IMR-90 (cell line): ENCODE measurements at places on chromosomes 3 and 15.
A peak's percentile ranks its signal among the peaks of the same experiment; 100 is the strongest.

DNA sequence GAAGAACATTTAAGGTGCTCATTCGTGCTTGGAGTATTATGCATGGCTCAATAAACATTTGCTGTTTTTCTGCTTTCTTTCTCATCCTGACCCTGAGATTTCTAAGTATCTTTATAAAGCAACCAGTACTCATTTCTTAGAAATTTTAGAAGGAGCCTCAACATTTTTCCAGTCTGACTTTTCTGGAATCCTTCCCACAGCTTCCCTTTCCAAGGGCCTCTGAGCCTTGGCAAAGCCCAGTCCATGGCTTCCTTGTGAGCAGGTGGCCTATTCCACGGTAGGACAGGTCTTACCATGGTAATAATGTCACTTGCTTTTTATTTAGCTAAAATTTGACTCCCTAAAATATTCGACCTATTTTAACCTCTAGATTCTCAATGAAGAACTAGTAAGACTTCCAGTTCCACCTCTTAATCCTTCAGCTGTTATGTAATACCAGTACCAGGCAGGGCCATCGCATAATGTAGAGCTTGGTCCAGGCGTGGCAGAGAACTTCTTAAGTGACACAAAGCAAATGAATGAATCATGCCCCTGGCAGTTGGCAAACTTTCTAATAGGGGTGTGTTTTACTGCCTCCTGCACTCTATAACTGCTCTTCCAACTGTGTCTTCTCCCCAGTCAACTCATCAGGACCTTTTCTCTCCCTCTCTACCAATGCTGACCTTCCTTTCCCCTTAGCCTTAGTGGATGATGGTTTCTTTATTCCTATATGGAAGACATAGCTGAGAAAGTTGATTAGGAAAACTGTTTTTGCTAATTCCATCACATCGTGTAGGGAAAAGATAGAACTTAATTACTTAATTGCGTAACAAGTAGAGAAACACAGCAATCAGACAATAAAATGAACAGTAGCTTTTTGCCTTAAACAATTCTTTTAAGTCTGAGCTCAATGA is 894 bp upstream of the TM4SF4 start:
- peak; percentile 85 for DNase-seq

DNA sequence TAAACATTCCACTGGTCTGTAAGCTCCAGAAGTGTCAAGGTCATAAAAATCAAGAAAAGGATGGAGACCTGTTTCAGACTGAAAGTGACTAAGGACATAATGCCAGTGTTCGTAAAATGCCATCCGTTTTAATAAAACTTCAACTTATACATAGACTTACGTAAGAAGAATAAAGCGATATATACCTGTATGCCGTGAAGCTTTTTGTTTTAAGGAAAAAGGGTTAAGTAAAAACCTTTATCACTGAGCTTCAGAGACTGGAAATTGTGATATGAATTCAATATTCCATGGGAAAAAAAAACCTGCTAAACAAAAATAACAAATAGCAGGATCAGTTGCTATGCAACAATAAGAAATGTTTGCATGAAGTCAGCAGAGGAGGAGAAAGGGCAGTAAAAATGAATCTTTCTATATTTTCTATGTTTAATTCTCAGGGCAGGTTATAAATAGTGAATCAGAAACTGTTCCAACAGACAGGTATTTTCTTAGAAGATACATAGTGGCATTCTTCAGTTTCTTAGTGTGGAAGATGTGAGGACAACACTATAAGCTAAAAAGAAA is 42.5 kb downstream of the CHSY1 start:
- DNase-seq, result no peak

- DNase-seq, result no peak
These were observed 85.4 kb downstream of the SLC6A11 start for GRCh38 chr3:10901296-10901945.

DNA sequence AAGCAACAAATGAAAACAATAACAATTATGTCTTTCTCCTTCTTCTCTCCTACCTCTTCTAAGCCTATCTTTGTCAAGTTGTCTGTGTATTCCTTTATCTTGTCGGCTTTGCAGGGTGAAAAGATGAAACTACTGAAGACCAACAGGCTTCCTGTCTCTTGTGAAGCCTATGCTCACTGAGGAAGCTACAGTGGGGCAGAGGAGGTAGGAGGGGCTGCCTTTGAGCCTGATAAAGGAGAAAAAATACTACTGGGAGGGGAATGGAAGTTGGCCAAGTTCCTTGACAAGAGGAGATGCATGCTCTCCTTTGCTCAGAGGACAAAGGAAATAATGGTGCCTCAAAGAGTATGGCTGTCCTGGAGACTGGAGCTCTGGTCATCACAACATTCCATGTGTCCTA is 92.0 kb downstream of the IGSF11 start:
- DNase-seq, result no peak

GRCh38 chr3:110680450-110680849 is 391.2 kb upstream of the NECTIN3 start:
- peak; percentile 64 for DNase-seq

GRCh38 chr15:48177383-48177765 is 721 bp downstream of the MYEF2 start:
- DNase-seq, result peak; percentile 62

DNA sequence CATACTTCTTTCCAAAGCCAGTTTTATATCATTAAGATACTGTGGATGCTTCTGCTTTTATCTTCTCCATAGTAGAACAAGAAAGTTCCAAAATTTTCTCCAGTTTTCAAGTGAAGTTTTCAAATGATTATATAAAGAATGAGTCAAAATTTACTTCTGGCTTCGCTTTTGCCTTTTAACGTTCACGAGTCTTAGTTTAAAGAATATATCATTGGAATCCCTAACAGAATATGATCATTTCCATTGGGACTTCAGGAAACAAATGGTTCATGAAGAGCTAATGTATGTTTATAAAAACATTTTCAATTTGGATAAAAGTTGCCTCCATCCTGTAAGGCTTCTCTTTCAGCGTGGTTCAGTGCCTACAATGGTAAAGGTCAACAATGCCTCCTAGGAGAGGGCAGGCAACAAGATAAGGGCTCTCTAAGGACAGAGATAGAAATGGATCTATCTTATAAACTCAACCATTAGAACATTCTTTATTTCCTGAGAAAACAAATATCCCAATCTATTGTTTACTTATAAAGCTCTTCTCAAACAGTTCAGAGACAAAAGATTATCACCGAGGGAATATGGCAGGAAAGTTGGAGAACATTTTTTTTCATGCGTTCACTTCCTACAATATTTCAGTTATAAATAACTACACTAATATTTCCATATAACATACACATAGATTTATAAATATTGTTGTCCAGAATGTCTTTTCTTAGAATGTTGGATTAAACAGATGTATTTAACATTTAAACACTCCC is 60.5 kb downstream of the FBN1 start:
- no peak for DNase-seq

DNA sequence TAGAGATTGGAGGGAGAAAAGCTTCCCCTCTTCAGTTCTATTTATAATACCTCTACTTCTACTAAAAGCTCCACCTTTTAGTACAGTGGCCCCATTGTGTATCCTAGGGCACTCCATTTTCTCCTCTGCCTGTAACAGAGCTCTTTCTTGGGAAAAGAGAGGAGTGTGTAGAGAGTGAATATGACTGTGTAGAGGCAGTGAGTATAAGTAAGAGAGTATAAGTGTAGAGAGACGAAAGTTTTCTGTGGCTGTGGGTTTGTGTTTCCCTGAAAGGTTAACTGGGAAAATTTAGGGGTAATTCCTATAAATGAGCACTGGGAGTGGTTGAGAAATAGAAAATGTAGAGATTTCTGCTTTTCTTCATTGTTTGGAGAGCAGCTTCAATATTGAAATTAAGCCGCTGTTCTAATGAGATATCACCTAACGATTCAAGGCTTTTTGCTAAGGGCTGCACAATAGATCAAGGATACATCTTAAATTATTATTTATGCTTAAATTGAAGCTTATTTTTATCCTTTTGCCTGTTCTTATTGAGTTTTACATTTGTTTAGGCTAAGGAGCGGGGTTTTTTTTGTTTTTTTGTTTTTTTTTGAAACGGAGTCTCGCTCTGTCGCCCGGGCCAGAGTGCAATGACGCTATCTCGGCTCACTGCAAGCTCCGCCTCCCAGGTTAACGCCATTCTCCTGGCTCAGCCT is 6.9 kb downstream of the IQGAP1 start:
- DNase-seq, result no peak

- DNase-seq, result no peak
These were observed 351.3 kb upstream of the CCDC54 start for GRCh38 chr3:107025961-107026360.

DNA sequence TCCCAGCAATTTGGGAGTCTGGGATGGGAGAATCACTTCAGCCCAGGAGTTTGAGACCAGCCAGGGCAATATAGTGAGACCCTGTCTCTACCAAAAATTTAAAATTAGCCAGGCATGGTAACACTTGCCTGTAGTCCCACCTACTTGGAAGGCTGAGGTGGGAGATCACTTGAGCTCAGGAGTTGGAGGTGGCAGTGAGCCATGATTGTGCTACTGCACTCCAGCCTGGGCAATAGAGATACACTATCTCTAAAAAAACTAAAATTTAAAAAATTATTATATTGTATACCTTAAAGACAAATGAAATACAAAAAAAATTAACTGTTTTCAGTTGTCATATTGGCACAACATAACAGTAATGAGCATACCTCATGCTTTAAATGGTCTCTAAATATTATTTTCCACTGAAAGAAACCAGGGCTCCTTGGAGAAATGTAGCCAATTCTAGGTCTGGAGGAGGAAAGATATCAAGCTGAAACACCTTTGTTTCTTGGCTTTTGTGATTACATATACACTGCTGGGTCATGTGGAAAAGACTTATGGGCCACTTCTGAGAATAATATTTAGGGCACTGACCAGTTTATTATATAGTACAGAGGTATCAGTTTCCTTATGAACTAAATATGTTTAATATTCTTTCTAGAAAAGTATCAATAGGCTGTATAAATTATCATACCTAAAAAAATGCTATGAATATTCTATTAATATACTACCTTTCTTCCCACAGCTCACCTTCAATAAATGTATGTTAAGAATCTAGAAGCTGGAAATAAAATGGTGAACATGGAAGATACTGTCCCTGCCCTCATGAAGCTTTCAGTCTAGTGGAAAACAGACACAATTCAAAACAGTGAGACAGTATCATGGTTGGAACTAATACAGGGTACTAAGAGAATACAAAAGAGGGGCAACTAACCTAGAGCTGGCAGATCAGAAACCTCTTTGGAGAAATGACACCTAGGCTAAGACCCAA is 119.5 kb downstream of the TMCC1 start:
- no peak for DNase-seq

GRCh38 chr15:51129535-51130188 is 35.0 kb upstream of the TNFAIP8L3 start:
- DNase-seq, result no peak

GRCh38 chr3:99607151-99607550 is 31.2 kb upstream of the COL8A1 start:
- DNase-seq, result no peak

- DNase-seq, result no peak
These were observed 150.3 kb downstream of the PLCL2 start for GRCh38 chr3:17035033-17035432.

GRCh38 chr3:39102504-39103323 is 4.7 kb downstream of the GORASP1 start:
- DNase-seq, result no peak

GRCh38 chr3:17935222-17935621 is 192.8 kb upstream of the TBC1D5 start:
- no peak for DNase-seq

GRCh38 chr3:71760140-71760539 is 6.5 kb downstream of the GPR27 start:
- DNase-seq, result no peak

DNA sequence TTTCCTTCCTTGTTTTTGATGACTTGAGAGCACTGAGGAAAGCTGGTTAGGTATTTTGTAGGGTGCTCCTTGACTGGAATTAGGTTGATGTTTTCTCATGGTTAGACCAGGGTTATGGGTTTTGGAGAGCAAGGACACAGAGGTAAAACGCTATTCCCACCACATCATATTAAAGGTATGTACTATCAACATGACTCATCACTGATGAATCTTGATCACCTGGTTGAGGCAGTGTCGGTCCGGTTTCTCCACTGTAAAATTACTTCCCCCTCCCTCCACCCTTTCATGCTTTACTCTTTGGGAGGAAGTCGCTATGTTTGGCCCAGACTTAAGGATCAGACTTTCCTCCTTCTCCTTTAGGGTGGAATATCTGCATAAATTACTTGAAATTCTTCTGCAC is 201.6 kb downstream of the EDEM1 start:
- DNase-seq, result no peak

DNA sequence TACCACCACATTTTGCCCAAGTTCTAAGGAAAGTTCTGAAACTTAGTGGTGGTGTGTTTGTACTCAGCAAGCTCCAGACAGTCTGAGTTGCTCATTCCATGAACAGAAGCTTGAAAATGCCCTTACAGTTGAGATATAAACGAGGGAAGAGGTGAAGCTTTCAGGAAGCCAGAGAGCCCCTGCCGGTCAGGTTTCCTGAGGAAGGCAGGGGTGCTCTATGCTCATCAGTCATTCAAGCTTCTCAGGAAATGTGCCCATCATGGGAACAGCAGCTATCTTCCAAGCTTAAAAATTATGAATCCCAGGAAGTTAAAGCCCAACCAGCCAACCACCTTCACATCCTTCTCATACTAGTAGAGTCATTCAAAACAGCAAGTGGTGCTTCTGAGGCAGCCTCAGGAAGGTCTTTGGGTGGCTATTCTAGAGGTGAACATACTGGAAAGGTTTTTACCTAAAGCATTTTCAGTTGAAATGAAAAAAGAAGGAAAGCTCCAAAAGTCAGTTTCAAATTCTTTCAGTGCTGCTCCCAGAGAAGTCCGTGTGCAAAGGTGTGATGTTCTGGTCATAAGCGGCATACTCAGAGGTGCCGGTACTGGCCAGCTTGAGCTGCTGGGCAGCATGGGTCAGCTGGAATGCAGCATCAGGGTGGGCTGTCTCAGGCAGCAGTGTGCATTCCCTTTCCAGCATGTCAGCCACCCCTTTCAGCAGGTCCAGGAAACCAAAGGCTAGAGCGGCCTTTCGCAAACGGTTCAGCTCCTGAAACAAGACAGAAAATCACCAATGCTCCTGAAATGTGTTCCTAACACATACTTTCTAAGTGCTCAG is 31.8 kb downstream of the INTS14 start:
- DNase-seq, result no peak

- DNase-seq, result no peak
These were observed 71.5 kb downstream of the EFCAB12 start for GRCh38 chr3:129356756-129357425.

DNA sequence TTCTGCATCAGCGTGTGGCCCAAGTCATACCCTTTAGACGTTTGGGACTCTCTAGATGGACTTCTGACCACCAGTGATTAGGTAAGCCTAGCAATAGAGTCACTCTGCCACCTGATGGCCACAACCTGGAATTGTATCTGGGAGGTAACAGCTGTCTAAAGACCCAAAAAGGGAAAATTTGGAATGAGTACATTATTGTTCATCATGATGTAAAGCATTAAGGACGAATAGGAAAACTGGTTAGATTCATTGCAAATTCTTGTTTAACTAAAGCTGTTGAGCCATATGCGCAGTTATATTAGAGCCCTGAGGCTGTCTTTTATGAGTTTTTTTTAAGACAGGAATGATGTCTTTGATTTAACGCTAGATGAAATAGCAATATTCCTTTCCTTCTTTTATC is 63.6 kb downstream of the FAM81A start:
- peak; percentile 55 for DNase-seq

- DNase-seq, result peak; percentile 5
These were observed 765 bp upstream of the UBE2E2 start for GRCh38 chr3:23202203-23202920.

GRCh38 chr15:40942337-40942854 is 10.9 kb upstream of the CHAC1 start:
- no peak for DNase-seq
